ENCODE measurements at places on chromosomes 3 and 15.

GRCh38 chr3:126866175-126866759 lies 116.6 kb upstream of the PLXNA1 start:
- DNase-seq = no peak

DNA sequence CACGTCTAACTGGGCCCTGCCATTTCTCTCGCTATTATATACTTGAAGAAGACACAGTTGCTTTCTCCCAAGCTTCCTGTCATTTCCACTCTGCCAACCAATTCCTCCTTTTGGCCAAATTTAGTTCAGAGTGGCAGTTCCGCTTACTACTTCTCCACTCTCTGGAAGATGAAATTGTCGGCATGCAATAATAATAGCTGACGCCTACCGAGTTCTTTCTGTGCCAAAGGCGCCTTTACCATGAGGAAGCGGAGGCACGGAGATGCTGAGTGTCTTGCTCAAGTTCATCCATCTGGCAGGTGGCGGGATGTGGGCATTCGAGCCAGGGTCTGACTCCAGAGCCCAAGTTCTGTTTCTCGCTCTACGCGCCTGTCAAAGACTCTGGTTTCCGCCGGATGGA lies 14.6 kb upstream of the NRROS start:
- no peak for DNase-seq

GRCh38 chr15:50726315-50726714 lies 39.2 kb downstream of the SPPL2A start:
- no peak for DNase-seq

DNA sequence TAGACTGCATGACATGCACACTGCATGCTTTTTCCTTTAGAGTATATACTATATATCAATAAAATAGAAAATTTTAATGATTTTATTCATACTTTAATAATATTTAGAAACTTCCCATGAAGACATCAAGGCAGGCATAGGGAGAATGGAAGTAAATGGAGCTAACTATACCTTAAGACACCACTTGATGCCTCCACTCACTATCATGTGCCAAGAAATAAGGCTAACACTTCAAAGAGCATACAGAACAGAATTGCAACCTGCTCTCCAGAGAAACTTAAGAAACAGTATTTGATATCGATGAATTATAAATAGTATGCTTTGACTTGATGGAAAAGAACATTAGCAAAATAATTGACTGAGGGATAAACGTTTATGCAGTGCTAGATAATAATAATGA lies 192.6 kb upstream of the MBNL1 start:
- DNase-seq = no peak

- DNase-seq = no peak
These were observed 10.3 kb upstream of the CD47 start for GRCh38 chr3:108100906-108101660.

GRCh38 chr15:53256043-53256442 lies 465.9 kb upstream of the ONECUT1 start:
- DNase-seq = no peak

- DNase-seq = no peak
These were observed 11.3 kb downstream of the PRKCI start for GRCh38 chr3:170233530-170233929.
